ENCODE measurements at places on chromosomes 13 and 19. TPM values are rescaled to one million over a fixed set of nuclear protein-coding genes. Genes with fewer than 3 reads are reported as not detected.
A peak's percentile ranks its signal among the peaks of the same experiment; 100 is the strongest.

ODAD3 gene
- total RNA-seq: 1.7 TPM

NLRP11 gene
- 2.4 TPM for total RNA-seq

SLC5A5 gene
- total RNA-seq: not detected

GRCh38 chr13:113887700-113888201 is 23.9 kb upstream of the GAS6 start:
- no peak for DNase-seq

DNA sequence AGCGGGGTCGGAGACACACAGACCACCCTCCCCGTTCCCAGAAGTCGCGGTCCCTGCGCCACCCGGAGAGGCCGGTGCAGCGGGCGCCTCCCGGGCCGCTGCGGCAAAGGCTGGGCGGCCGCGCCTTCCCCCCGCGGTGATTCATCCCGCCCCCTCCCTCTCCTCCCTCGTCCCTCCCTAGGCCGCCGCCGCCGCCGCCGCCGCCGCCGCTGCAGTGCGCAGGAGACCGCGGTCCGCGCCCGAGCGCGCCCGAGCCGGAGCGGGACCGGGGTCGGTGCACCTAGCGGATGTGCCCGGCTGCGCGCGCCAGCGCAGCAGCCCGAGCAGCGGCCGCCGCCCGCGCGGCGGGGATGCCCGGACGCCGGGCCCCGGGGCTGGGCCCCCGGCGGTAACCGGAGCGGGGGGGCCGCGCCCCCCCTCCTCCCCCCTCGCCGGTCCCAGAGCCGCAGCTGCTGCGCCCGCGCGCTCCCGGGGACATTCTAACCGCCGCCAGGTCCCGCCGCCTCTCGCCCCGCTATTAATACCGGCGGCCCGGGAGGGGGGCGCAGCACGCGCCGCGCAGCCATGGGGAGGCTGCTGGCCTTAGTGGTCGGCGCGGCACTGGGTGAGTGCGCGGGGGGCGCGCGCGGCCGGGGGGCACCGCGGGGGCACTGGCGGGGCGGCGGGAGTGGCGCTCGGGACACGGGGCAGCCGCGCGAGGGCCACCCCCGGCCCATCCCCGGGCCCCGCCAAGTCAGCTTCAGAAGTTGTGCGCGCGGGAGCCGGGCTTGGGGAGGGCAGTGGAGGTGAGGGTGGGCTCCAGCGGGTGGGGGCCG is at the start of gene SCN1B:
Gene SCN1B, plus strand, starts transcription at position 214 of the 815 bp plus-strand sequence. Its CDS starts 351 bp downstream, at position 565.
- peak; percentile 77 for DNase-seq

DNA sequence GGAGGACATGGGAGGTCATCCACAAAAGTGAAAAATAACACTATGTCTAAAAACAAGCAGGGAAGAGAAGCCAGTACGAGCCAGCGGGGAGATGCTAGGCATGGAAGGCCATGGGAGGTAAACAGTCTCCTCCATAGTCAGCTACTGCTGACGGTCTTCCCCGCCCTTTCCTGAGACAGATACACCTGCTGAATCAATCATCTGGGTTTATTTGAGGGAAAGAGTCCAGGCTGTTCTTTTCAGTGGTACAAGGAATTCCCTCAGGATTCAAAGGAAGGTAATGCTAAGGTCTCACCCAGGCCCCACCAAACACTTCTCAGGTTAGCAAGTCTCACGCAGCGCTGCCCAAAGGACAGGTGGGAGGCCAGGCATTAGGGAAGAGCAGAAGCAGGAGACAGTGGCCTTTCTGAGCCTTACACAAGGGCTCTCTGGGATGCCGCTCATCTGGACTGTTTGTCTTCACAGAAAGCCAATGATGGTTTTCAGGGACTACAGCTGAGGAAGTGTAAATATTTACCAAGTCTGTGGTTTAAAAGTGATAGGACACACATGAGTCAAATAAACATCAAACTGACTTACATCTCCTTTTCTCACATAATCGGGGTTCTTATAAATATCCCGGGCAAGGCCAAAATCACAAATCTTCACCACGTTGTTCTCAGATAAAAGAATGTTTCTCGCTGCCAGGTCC is 173.9 kb downstream of the FLT1 start:
- peak; percentile 13 for DNase-seq

DNA sequence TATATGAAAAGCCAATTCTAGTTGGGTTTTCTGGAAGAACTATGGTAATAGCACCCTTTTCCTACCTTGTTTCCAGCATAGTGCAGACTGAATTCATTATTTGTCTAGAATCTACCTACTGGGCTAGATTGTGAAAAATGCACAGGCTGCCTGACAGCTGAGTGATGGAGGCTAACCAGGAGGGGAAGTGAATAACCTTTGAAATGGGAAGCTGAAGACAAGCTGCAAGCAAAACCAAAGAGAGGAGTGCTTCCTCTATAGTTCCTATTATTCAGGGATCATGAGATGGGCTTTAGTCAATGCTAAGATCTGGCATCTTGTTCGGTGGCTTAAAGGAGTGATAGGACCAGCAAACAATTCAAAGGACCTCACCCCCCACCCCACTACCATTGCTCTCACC is 26.9 kb downstream of the MZT1 start:
- no peak for DNase-seq
